SHP77 (cell line): ENCODE measurements at places on chromosomes 2 and 18.

- DNase-seq = no peak
Measured at GRCh38 chr2:134527381-134527780, 191.4 kb downstream of the TMEM163 start.

GRCh38 chr2:16314001-16314400, 351.6 kb downstream of the CYRIA start:
- no peak for DNase-seq

DNA sequence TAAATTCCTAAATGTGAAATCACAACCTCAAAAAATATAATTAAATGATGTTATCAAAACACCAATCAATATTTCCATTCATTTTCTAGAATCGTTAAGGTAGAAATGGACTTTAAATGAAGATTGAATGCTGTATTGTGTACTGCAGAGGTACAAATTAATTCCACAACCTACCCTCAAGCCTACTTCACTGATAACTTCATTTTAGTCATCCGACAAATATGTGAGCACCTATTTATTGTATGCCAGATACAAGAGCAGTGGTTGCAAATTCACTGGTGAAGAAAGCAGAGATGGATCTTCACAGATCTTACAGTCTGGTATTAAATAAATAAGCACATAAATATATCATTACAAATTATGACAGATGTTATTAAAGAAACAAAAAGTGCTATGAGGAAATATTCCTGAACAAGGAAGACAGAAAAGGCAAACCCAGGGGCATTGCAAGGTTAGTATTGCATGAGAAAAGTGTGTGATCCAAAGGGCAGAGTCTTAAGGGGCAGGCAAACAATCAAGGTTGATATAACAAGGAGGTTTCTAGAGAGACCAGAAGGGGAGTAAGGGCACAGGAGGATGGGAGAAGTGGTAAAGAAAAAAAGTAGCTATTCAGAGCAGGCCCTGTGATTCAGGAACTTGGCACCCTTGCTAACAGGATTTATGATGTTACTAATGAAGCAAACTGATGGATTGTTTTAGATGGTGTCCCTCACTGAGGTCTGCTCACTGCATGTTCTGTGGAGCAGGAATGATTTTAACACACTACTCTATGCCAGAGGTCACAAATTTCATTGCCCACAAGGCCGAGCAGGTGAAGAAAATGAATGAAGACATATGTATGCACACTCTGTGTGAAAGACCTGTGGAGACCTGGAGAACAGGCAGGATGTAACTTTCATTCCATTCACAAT, 128.0 kb upstream of the CCDC150 start:
- DNase-seq = no peak

- DNase-seq = no peak
Measured at GRCh38 chr2:31075941-31076590, 62.2 kb downstream of the GALNT14 start.

- no peak for DNase-seq
Measured at GRCh38 chr2:159922563-159922962, 124.6 kb upstream of the CD302 start.

- no peak for DNase-seq
Measured at GRCh38 chr2:168698969-168699368, 103.5 kb upstream of the NOSTRIN start.

DNA sequence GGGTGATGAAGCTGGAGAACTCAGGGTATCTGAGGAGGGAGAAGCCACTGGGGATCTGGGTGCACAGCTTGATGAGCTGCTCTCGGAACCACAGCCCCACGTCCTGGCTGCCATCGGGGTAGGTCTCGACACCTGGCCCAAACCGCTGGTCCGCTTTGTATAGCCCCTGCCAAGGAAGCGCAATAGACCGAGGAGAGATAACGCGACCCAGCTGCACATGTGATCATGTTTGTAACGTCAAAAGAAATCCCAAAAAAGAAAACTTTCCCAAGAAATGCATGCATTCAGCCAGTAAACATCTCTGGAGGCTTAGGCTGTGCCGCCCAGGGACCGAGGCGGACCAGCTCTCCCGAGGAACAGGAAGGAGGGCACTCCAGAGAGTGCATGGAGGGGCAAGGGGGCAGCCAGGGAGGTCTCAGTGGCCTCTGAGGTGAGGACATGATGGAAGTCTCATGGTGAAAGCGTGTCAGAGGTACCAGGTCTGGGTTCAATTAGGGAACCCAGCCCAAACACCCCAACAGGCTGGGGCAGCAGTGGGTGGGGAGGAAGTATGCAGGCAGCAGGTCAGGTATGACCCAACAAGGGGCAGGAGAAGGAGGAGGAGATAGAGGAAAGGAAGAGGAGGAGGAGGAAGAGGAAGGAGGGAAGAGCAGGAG, 28.3 kb downstream of the ANKMY1 start:
- DNase-seq = no peak
